ENCODE measurements at places on chromosomes 2 and 18.

DNA sequence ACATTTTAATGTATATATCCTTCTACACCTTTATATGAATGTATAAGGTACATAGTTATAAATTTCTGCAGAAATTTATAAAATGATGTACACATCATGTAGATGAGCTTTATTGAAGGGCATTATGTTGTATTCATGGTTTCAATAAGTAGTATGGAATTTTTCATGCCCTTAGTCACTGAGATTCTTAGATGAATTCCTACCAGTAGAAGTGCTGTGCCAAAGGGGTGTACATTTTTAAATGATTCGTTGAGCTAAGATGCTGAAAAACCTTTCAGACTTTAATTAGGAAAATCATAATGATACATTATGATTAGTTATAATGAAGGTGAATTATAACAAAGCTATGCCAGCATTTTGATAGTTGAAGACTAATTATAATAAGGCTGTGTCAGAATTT lies 115.2 kb downstream of the ZNF236 start:
- no peak for DNase-seq

DNA sequence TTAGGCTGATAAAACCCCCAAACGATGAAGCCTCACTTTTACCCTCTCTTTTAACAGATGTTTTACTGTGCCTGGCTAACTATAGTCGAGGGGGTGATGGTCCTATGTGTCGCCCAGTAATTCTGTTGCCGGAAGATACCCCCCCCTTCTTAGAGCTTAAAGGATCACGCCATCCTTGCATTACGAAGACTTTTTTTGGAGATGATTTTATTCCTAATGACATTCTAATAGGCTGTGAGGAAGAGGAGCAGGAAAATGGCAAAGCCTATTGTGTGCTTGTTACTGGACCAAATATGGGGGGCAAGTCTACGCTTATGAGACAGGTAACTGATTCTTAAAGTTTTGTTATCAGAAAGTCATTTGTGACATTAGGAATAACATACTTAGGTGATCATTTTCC lies 20.4 kb downstream of the MSH6 start:
- DNase-seq: no peak

DNA sequence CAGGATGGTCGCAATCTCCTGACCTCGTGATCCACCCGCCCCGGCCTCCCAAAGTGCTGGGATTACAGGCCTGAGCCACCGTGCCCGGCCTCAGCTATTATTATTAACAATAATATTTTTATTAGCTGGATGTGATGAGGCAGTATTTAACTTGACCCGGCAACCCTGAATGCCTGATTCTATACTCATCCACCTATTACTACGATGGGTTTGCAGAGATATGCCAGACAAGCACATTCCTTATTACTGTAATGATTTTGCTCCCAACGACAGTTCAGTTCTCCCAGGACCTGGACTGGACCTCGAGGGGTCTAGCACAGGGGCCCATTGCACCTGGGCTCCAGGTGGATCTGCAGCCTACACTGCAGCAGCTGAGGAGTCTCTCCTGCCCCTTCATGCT lies 32.6 kb downstream of the BMP10 start:
- DNase-seq: no peak

DNA sequence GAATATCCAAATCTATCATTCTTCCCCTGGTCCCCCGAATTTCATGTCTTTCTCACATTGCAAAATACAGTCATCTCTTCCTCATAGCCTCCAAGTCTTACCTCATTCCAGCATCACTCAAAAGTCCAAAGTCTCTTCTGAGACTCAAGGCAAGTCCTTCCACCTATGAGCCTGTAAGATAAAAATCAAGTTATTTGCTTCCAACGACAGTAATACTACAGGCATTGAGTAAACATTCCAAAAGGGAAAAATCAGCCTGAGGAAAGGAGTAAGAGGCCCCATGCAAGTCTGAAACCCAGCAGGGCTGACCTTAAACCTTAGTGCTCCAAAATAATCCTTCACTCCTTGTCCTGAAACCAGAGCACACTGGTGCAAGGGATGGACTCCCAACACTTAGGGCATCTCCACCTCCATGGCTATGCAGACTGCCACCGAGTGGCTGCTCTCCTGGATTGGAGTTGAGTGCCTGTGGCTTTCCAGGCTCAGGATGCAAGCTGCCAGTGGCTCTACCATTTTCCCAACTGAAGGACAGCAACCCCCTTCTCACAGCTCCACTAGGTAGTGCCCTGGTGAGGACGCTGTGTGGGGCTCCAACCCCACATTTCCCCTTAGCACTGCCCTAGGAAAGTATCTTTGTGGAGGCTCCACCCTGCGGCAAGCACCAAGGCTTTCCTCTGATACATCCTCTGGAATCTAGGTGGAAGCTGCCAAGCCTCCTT lies 16.3 kb downstream of the DTNA start:
- DNase-seq: no peak

GRCh38 chr2:120442923-120443571 lies 97.1 kb downstream of the INHBB start:
- DNase-seq: no peak

DNA sequence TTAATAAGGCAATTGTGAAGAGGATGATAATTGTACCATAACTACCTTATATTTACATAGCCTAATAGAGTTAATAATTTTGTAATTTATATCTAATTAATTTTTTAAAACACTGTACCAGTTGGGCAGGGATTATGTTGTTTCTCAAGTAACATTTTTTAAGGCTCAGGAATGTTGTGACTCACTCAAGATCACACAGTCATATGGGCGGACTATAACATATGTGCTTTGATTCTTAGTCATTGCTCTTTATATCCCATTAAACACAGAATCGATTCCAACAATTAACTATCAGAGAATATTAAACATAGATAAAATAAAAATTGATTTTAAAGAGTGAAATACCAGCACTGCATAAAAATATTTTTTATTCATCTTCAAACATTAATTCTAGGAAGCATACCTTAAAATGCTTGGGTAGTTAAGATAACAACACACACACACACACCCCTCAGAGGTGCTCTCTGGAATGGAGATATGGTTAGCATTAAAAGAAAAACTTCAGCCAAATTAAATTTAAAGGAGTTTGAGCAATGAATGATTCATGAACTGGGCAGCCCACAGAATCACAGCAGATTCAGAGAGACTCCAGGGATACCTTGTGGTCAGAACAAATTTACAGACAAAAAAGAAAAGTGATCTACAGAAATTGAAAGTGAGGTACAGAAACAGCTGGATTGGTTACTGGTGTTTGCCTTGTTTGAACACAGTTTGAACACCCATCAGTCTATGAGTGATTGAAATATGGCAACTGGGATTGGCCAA lies 869.4 kb upstream of the ID2 start:
- no peak for DNase-seq

- no peak for DNase-seq
Measured at GRCh38 chr2:60966507-60967405, 50.8 kb upstream of the PEX13 start.

GRCh38 chr2:144466637-144467036 lies 53.3 kb downstream of the ZEB2 start:
- DNase-seq: no peak

DNA sequence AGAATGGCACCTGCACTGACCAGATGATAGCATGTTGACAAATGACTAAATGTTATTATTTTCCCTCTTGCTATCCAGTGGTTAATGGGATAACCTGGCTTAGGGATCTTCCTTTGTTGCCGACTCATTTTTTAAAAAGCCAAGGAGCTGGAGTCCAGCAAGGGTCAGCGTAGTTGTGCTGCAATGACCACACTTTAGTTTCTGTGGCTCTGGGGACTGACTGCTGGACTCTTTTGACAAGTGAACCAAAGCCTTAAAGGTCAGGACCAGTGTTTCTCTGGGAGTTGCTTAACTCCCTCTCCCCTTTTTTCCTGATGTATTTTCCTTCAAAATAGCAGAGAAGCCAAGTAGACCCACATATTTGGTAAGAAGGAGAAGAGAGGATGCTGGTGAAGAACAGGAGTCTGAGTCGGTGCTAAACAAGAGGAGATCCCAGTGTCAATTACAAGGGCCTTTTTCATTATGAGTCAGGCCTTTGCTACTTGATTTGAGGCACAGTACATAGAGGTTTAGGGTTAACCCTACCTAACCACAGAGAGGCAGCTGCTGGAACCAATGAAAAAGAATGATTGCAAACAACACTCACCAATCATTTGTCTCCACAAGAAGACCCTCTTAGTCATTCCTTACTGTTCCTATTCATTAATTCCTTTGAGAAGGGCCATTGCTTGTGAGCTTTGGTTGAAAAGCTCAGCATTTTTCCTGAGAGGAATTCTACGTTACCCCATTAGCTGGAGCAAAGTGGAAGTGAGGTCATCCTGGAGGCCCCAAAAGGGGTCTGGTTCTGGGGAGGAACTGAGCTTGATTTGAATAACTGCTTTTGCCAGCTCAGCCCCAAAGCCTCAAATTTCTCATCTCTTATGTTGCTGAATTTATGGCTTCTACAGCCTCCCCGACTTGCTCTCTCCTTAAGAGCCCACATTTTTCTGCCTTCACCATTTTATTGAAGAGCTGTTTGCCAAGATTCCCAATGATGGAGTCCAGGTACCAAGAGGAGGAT lies 137.6 kb upstream of the HNMT start:
- DNase-seq: no peak

- DNase-seq: no peak
Measured at GRCh38 chr2:9483107-9483506, 8.8 kb downstream of the IAH1 start.

GRCh38 chr2:100334929-100335328 lies 12.6 kb upstream of the LONRF2 start:
- DNase-seq: no peak

DNA sequence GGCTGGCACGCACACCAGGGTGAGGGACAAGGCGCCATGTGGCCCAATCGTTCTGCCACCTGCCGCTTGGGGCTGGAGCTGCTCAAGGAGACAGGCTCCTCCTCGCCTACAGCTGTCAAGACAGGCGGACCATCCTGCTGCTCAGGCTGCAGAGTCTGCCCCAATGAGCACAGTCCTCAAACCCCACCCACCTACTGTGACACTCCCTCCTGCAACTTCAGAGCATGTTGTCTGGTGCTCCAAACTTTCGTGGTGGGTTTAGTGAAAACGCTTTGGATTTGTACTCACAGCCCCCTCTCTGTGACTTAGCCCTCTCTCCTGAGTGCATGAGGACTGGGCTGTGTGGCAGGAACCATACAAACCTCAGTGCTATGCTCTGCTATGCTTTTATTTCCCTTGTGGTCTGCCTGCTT lies 23.2 kb upstream of the SLC35F6 start:
- DNase-seq: no peak

- no peak for DNase-seq
Measured at GRCh38 chr18:47987388-47987699, 56.9 kb upstream of the SMAD2 start.

DNA sequence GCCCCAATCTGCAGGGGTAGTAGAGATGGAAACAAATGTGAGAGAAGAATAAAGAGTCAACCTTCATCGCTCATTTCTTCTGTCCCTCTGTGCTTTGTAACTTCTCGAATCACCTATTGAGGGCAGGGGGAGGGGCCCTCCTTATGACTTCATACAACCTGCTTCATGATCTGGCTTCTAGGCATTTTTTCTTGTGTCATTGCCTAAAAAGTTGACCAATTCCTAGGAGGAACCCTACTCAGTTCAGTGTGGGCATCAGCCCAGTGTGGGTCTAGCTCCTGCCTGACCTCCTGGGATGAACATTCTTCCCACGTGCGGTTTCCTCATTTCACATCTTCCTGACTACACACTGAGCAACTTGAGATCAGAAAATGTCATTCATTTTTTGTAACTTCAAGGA lies 46.3 kb upstream of the CREB1 start:
- no peak for DNase-seq

- DNase-seq: no peak
Measured at GRCh38 chr2:9905413-9905812, 46.1 kb upstream of the GRHL1 start.

DNA sequence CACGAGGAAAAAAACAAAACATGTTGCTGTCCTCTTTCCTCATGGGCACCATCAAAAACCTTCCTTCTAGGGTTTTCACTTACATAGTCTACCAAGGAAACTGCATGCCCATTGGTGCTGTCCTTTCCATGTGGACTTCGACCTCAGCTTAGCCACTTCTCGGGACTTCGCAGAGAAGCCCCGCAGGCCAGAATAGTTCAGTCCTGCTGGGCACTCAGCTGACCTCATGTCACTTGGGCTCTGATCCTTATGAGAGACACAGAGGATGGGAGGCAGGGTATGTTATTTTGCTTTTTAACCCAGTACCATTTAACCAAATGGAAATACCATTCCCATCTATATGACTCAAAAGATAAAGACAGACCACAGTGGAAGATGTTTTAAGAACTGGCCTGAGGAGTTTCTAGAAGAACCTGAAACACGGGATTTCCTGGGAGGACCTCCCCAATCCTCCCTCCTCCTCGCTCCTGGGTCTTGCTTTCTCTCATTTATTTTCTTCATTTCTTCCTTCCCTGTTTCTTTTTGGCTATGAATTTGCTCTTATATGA lies 28.4 kb downstream of the AAK1 start:
- DNase-seq: no peak

DNA sequence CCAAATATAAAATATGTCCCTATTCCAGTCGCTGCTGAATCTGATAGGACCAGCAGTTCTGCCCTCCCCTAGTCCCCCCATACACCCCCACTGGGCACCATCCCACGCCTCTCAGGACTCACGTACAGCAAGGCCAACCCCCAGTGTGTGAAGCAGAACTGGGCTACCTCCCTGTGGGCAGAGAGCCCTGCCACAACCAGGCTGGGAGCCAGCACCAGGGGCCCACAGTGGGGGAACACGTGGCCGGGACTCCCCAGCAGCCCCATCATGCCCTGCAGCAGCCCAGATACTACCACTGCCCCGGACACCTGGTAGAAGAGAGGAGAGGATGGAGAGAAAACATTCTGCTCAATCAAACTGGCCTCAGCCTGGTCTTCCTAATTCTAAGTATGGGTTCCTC lies 1.3 kb downstream of the SLC23A3 start:
- no peak for DNase-seq

DNA sequence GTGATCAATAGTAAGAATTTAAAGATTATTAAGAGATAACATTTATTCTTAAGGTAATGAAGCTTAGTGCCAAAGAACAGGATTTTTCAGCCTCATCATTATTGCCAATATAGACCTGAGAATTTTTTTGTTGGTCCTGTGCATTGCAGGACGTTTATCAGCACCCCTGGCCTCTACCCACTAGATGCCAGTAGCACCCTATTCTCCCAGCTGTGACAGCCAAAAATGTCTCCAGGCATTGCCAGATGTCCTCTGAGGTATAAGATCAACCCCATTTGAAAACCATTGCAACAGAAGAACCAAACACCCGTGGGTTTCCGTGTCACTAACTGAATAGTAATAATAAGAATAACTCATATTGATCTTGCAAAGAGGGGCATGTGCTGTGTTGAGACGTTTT lies 700.0 kb upstream of the SOX11 start:
- DNase-seq: no peak

- DNase-seq: no peak
Measured at GRCh38 chr2:197615016-197615652, 60.3 kb downstream of the RFTN2 start.

GRCh38 chr2:14815201-14815600 lies 182.7 kb downstream of the LRATD1 start:
- no peak for DNase-seq

GRCh38 chr2:219071131-219071816 lies 10.6 kb upstream of the IHH start:
- no peak for DNase-seq

All from activated CD8-positive, alpha-beta memory T cell treated with anti-CD3 and anti-CD28 coated beads for 1 hour (primary cell).